Cerebellum (tissue), 4 donors: ENCODE measurements at places on chromosomes 3 and 15. TPM values are rescaled to one million over a fixed set of nuclear protein-coding genes. Genes with fewer than 3 reads are reported as not detected.

Gene GRAMD1C
- 11.6 TPM for total RNA-seq

- no peak for DNase-seq
Measured at GRCh38 chr3:72238010-72238691, 453.2 kb upstream of the PROK2 start.

DNA sequence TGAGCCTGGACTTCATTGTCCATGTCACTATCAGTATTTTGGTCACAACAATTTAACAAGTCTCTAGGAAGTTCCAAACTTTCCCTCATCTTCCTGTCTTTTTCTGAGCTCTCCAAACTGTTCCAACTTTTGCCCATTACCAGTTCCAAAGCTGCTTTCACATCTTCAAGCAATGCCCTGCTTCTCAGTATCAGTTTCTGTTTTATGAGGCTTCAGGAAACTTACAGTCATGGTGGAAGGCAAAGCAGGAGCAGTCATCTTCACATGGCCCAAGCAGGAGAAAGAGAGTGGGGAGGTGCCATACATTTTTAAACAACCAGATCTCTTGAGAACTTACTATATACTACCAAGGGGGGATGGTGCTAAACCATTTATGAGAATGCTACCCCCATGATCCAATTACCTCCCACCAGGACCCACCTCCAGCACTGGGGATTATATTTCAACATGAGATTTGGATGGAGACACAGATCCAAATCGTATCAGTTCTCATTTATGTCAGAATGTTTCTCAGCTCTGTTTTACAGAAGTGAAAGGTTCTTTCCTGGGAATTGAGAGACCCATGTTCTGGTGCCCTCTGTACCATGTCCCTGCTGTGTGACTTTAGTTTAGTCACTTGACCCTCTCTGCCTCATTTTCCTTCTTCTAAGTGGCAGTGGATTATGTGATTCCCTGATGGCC is 169.7 kb downstream of the PLCL2 start:
- DNase-seq = no peak

- DNase-seq = peak; percentile 91
Measured at GRCh38 chr3:129226374-129226773, 23.0 kb upstream of the COPG1 start.

DNA sequence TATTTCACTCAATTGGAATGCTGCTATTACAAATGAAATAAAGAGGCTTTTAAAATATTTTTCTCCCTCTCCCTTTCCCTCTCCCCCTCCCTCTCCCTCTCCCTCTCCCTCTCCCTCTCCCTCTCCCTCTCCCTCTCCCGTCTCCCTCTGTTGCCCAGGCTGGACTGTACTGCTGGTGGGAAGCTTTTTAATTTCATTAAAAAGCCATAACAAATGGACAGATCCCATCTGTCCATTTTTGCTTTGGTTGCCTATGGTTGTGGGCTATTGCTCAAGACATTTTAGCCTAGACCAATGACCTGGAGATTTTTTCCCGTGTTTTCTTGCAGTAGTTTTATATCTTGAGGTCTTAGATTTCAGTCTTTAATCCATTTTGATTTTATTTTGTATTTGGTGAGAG is 107.2 kb upstream of the LRRC3B start:
- no peak for DNase-seq

DNA sequence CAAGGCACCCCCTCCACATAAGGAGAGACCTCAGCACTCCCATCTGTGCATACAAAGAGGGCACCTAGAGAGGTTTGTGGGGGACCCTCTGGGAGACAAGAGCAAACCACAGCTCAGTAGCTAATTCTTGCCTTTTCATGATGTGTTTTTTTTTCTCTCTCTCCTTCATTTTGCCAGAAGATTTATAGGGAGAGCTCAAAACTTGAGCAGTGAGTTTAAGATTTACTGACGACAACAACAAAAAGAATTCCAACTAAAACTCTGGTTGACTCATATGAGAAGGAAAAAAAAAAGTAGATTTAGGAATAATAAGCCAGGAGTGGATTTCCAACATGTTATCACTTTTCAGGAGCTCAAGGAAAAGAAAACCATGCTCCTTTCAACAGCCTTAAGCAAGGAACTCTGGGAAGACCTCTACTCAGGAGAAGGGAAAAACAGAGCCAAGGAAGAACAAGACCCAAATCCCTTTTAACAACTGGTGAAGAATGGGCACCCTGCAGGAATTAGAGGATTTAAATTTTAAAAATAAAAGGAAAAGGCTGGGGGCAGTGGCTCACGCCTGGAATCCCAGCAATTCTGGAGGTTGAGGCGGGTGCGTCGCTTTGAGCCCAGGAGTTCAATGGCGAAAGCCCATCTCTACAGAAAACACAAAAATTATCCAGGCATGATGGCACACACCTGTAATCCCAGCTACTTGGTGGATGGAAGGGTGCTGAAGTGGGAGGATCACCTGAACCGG is 58.2 kb upstream of the RAD18 start:
- no peak for DNase-seq

DNA sequence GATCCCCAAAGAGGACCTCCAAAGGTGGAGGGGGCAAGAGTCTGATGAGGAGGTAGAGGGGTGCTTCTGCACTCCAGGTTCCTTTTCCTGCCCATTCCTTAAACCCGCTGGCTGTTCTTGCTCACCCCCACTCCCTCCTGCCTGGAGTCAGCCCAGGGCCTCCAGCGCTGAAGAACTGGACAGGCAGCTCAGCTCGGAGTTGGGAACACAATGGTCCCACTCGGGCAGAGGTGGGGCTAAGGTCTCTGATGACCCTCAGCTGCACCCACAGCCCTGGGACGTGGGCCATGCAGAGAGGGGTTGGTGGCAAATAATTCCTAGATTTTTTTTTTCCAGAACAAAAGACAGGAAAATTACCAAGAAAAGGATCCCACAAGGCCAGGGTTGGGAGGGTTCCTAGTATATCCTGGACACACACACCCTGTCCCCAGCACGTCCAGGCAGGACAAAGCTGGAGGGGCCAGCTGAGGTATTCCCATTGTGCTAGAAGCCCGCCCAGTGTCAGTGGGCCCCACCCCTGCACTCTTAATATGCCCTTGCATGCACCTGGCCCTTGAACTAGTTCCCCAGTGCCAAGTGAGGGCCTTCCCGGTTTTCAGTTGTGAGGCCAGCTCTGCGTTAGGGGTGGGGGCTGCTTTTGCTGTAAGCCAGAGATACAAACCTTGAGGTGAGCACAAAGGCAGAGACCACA is 22.1 kb upstream of the IP6K2 start:
- no peak for DNase-seq

- no peak for DNase-seq
Measured at GRCh38 chr3:130707902-130708601, 38.6 kb downstream of the PIK3R4 start.

GRCh38 chr3:37892927-37893600 is 31.4 kb downstream of the CTDSPL start:
- DNase-seq = no peak

Gene GNAT1
- total RNA-seq = not detected

DNA sequence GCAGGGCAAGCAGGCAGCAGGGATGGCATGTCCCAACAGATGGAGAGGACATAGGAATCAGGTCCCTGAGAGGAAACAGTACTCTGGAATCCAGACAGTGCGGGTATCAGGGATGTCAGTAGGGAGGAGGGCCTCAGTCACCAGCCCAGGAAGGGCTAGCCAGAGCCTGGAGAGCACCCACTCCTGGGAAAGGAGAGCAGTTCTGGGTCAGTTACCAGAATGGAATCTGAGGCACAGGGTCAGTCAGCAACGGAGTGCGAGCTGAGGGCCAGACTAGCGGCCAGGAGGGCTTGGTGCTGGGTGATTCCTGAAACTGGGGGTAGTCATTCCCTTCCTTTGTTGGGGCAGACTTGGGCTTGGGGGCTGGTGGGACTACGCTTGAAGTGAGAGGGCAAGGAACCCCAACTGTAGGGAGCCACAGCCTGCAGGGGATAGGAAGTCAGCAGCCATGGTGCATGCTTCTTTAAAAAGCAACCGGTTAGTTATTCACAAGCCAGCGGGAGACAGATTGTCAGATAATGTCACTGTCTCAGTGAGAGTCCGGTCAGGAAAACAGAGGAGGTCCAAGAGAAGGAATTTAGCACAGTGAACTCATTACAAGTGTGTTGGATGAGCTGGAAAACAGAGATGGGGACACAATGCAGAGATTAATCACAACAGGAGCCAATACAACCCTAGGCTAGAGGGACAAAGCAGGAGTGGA is 27.9 kb downstream of the PLA1A start:
- no peak for DNase-seq

GRCh38 chr3:48187579-48188265 is 495 bp downstream of the CDC25A start:
- DNase-seq = peak; percentile 12

Gene GREM1
- total RNA-seq = 0.54 TPM

Gene SLC28A1
- not detected for total RNA-seq

GRCh38 chr3:148948913-148949657 is 42.3 kb upstream of the GYG1 start:
- DNase-seq = no peak

DNA sequence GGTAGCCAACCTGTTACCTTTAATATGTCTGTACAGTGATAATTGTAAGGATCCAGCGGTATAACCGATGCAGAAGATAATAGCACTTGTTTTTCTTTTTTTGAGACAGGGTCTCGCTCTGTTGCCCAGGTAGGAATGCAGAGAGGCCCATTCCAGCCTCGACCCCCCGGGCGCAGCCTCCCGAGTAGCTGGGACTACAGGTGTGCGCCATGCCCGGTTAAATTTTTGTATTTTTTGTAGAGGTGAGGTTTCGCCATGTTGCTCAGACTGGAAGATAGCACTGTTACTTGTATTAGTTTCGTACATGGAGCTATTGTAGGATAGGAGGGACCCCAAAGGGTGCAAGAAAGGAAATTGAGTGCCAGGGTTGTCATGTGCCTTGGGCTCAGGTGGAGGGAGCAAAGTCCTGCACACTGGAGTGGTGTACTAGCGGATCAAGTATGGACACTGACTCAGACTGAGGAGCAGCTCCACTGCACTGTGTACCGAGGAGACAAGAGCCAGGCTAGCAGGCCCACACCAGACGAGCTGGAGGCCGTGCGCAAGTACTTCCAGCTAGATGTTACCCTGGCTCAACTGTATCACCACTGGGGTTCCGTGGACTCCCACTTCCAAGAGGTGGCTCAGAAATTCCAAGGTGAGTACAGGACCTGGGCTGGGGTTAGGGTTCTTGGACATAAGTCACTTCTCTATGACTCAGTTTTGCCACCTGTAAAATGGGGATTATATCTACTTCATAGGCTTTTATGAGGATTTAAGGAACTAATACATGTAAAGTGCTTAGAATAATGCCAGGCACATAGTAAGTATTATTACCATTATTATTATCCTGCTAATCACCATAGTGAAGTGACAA is 1.0 kb downstream of the OGG1 start:
- no peak for DNase-seq

DNA sequence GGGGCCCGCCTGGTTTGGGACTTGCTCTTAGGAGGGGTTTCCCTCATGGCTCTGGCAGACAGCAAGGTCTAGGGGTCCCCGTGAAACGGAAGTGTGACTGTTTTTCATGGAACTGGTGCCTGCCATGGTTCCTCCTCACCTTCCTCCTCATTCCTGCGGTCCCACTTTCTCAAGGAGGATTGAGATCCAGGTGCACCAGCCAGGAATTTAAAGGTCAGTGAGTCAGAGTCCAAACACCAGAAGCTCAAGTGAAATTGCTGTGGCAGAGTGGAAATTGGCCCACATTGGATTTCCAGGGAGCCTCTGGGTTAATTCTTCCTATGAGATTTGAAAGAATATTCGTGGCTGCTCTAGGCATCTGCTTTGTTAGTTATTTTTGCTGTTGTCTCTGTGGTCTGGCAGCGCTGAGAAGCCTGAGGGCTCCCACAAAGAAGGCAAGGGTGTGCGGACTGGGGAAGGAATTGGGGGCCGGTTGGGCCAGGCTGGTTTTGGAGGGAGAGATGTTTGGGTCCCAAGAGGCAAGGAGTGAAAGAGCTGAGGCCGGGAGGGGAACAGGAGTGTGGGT is 60.4 kb upstream of the TNFAIP8L3 start:
- no peak for DNase-seq

GRCh38 chr15:60840703-60841411 is 361.9 kb upstream of the ICE2 start:
- DNase-seq = peak; percentile 15

- no peak for DNase-seq
Measured at GRCh38 chr15:80679167-80679803, 15.8 kb upstream of the ABHD17C start.

DNA sequence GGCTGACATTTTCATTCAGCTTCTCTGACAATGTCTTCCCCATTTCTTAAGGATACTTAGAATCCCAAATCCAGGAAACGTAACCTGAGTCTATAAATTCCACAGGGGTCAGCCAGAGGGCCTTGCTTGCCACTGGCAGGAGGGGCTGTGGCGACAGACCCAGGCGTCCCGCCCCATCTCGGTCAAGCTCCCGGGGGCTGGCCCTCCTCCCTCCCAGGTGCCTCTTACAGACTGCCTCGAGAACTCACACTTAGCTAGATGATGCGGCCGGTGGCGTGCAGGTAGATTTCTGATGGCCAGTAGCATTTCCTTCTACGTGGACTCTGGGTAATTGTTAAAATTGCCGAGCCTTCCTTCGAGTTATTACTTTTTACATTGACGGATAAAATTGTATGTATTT is 172.5 kb downstream of the NSMCE3 start:
- DNase-seq = no peak

- no peak for DNase-seq
Measured at GRCh38 chr15:70058642-70059360, 38.9 kb downstream of the TLE3 start.

DNA sequence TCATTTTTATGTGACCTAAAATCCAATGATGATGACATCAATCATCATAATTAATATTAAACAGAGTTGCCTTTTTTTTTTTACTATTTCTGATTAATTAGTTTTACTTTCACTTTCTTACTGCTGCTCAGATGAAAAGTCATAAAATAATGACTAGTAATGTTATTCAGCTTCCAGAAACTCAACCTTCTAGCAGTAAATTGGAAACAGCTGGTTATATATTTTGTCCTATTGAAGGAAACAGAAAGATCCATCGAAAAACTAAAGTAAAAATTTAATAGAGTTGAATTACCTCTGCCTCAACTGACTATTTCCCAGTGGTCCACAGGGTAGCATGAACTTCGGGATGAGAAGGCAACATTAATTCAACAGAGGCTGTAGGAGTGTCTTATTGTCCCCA is 107.1 kb upstream of the PTX3 start:
- DNase-seq = no peak

DNA sequence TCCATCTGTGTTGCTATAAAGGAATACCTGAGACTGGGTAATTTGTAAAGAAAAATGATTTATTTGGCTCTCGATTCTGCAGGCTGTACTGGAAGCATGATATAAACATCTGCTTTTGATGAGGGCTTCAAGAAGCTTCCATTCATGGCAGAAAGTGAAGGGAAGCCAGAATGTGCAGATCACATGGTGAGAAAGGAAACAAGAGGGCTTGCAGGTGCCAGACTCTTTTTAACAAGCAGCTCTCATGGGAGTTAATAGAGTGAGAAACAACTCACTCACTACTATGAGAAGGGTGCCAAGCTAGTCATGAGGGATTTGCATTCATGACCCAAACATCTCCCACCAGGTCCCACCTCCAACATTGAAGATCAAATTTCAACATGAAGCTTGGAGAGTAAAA is 247.2 kb downstream of the ZIC4 start:
- DNase-seq = no peak

DNA sequence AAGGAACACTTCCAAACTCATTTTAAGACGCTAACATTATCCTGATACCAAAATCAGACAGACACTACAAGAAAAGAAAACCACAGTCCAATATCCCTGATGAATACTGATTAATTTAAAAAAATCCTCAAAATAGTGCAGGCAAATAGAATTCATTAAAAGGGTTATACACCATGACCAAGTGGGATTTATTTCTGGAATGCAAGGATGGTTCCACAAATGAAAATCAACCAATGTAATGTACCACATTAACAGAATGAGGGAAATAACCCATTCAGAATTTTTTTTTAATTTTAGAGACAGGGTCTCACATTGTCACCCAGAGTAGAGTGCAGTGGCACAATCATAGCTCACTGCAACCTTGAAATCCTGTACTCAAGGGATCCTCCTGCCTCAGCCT is 17.3 kb upstream of the AP4E1 start:
- no peak for DNase-seq
